Inflammatory macrophage treated with lipopolysaccharide for 1 hour (primary cell): ENCODE measurements at places on chromosomes 6 and 20.
A peak's percentile ranks its signal among the peaks of the same experiment; 100 is the strongest.

DNA sequence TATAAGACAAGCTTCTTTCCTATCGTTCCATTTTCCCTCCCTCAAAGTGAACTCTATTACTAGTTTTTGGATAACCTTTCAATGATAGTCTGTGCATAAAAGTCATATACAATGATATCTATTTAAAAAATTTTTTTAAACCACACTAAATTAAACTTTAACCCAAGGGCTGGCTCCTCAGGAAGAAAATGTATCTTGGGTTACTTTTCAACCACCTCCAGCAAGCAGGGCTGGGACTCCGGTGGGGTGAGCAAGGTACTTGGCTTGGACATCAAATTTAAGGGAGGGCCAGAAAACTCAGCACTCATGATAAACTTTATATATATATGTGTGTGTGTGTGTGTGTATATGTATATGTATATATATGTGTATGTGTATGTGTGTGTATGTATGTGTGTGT lies 13.9 kb upstream of the PPP1R3G start:
- DNase-seq = no peak

DNA sequence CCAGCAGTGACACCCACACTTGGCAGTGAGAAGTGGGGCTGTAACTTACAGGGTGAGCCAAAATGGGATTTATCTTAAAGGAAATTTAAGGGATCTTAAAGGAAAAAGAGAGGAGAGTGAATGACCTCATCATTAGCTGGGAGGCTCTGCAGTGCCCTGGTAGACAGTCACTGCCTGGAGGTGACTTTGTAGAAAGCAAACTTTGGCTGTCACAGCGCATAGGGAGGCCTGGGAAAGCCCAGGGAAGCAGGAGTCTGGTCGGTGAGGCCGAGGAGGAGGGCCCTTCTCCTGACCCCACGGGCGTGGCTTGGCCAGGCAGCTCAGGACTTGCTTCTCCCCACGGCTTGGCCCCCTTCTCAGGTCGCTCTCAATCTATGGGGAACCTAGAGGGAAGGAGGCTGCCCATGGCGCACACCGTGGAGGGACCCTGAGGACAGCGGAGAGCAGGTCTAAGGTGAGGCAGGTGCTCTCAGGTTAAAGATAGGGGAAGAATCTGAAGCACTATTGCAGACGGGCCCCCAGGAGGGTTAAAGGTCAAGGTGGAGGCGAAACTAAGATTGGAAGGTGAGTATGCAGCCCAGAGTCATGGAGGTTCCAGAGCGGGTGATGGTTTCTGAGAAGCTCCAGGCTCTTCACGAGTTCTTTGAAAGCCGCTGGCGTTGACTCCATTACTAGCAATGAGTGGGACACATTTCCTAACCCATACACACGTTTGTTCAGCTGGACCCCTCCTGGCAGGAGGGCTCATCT lies 15.6 kb upstream of the RIPK1 start:
- no peak for DNase-seq

DNA sequence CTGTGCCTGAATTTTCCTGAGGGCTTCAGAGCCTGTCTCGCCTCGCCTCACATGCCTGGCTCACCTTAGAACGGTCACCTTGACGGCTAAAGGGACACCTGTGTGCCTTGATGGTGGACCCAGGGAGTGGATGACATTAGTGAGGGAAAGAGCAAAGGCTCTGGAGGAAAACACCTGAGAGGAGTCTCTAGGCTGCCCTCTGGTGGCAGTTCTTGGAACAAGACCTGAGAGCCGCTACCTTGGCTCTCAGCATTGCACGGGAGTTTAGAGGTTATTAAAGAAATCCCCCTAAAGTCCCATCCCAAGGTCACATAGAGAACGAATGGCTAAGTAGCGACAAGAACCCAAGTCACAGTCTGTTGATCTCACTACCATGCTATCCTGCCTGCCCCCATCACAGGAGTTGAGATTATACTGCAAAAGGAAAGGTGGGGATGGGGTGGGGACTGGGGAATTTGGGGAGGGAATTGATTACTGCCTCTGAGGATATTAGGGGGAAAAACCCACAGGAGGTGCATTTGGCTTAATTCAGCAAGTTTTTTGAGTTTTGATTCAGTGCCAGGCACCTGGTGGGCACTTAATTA lies 7.9 kb upstream of the CDSN start:
- peak; percentile 63 for DNase-seq

DNA sequence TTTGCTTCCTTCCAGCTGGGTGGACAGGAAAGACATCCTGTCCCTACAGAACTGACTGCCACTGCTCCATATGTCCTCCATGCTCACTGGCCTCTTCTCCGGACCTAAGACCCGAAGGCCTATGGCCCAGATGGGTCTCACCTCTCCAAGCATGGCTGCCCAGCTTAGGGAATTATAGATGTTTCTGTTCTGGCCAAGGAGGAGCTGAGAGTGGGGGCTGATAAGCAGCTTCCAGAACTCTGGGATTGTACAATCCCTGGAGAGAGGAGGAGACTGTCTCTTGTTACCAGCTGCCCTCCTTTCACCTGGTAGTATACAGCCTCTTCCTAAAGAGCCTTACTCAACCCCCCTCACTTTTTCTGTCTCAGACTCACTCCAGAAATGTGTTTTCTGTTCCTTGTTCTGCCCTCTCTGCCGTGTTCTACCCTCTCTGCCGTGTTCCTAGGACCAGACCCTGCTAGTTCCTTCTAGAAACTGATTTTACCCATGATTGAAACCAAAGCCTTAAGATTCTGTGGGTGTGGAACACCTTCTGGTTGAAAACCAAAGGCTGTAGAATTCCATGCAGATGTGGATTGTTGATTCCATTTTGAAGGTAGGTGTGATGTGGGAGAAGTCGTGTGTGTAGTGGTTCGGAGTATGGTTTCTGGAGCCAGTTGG lies 28.7 kb downstream of the ANKS1A start:
- no peak for DNase-seq

DNA sequence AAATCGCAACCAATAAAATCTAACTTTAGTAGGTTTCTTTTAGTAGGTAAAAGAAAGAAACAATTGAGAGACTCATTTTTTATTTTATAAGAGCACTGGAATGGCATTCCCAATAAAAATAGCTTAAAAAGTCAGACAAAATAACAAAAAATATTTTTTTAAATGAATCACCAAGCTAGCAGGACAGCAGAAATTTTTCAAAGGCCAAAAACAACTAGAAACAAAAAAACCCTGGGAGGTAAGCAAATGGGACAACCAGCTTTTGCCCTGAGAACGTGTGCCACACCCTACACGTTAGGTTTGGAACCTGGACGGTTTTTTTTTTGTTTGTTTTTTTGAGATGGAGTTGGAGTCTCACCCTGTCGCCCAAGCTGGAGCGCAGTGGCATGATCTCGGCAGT lies 19.6 kb downstream of the GPLD1 start:
- no peak for DNase-seq

DNA sequence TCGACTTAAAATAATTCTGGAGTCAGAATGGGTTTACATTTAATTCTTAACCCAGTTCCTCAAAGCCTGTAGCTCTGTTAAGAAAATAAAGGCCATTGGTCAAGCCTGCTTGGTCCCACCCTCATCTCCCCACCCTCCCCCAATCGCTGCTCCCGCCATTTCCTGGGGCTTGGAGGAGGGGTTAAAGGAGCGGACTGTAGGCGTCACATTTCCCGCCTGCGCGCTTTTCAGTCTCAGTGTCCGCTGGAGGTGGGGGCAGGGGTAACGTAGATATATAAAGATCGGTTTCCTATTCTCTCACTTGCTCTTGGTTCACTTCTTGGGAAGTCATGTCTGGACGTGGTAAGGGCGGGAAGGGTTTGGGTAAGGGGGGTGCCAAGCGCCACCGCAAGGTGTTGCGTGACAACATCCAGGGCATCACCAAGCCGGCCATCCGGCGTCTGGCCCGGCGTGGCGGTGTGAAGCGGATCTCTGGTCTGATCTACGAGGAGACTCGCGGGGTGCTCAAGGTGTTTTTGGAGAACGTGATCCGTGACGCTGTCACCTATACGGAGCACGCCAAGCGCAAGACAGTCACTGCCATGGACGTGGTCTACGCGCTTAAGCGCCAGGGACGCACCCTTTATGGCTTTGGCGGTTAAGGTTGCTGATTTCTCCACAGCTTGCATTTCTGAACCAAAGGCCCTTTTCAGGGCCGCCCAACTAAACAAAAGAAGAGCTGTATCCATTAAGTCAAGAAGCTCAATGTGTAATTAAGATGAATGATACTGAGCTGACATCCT lies 58.9 kb downstream of the TRIM38 start:
- DNase-seq = peak; percentile 91

DNA sequence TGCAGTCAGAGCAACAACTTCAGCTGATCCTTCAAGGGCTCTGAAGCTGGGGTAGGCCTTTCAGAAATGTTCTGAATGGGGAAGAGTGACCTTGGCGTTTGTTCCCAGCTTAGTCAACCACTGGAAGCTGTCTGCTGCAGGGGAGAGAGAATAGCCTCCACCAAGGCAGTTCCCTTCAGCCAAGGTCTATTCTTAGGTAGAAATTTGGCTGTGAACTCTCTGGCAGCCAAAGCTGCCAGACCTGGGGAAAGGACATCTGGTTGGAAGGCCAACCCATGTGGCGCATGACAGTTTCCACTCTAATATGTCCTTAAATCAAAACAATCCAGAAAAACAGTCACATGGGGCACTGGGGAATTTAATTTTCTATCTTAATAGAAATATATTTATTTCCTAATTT lies 60.1 kb downstream of the FBXO5 start:
- no peak for DNase-seq

GRCh38 chr20:52923123-52923937 lies 48.8 kb upstream of the TSHZ2 start:
- DNase-seq = peak; percentile 3

DNA sequence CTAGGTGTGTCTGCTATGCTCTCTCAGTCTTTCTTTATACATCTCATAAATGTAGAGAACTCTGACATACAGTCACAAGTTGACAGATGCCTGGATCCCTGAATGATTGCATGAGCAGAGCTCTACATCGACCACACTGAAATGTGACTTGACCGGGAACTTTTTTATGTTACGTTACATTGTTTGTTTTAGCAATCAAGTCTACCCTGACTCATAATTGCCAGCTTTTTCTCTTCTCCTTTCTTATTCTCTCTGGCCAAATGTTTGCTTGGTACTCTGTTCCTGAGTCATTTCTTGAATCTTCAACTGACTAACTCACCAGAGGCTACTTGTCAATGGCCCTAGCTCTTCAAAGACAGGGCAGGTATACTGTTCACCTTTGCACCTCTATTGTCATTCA lies 213.6 kb upstream of the DTNBP1 start:
- peak; percentile 89 for DNase-seq

DNA sequence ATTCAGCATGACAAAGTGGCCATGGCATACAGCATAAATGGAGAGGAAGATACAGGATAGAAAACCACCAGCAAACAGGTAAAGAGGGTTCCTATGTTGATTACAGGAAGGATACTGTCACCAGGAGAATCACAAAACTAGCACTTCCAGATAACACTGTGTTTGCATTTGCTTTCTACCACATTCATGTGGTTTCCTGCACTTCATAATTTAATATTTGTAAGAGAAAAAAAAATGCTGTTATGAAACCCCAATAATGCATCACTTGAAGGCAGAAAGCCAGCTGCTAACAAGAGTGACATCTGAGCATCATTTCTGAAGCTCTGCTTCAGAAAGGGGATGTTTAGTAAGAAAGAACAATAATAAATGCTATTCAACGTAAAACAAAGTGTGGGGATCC lies 106.6 kb downstream of the ATXN1 start:
- DNase-seq = no peak

DNA sequence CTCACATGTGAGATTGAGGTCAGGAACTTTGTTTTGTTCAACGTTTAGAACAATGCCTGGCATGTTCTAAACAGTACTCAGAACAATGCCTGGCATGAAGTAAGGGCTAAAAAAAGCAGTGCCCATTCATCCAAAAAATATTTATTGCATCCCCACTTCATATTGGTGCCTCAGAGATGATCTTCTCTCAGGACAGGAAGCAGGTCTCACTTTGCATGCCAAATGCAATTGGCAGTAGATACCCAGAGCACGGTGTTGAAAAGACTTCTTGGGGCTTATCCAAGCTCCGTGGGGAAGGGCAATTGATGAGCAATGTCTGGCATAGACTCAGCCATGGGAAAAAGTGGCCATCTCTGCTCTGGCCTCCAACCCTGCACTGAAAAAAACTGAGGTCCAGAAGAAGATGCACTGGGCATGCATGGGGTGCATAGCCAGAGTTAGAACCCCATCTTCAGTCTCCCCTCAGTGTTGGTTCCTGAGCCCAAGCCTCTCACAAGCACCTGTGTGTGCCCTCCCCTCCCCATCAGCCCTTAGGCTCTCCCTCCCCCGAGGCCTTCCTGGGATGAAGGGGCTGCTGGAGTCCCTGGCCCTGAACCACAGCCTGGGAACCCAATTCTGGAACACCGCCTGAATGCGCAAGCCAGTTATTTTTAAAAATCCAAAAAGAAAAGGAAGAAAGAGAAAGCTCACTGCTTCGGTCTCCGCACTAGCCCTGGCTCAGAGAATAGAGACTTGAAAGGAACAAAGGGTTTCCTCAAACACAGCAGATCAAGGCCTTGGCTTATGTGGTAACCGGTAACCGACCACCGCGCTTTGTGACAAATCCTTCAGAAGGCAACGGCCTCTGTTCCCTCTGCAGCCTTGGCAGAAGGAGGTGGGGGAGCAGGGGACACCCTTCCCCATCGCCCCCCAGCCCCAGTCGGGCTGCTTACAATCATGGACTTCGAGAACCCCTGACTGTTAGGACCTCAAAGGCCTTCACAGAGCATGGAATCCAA lies 78.5 kb upstream of the SIRPA start:
- no peak for DNase-seq

DNA sequence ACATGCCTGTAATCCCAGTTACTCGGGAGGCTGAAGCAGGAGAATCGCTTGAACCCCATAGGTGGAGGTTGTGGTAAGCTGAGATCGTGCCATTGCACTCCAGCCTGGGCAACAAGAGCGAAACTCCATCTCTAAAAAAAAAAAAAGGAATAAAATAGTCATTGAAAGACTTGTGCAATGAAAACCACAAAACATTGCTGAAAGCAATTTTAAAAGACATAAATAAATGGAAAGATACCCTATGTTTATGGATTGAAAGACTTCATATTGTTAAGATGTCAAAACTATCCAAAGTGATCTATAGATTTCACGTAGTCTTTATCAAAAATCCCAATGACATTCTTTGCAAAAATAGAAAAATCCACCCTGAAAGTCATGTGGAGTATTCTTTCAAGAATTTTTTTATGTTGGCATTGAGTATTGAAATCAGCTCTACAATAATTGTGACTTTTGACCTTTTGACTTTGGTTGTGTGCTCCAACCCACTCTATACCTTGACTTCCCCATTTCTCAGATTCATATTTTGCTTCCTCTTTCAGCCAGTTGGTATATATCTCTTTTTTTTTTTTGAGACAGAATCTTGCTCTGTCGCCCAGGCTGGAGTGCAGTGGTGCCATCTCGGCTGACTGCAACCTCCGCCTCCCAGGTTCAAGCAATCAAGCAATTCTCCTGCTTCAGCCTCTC lies 45.5 kb upstream of the SLC23A2 start:
- DNase-seq = peak; percentile 86
